Fibroblast of lung (primary cell): ENCODE measurements at places on chromosomes 2 and 18.

DNA sequence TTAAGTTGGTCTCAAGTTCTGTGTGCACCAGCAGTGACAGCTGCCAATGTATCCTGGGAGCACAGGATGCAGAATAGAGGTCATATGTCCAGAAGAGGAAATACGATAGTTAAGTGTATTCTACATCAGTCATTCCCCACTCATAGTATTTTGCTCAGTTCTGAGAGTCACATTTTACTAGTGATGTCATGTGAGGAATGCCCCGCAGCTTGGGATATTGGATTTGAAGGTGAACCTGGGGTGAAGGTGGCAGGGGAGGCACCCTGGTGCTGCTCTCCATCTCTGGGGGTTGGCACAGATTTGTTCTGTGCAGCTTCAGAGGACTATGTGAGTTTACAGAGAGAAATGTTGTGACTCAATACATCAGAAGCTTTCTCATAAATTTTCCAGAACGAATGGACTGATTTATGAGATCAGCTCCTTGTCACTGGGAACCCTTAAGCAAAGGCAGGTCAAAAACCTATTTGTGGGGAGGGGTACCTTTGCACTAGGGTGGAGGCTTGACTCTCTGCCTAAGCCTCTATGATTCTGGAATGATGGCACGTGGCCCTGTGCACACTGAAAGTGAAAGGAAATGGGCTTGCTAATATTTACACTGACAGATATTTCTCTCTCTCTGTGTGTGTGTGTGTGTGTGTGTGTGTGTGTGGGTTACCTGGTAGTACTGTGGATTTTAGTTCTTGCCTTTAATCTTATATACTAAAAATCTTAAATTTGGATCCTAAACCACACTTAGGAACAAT lies 95.9 kb downstream of the NEB start:
- DNase-seq, result peak; percentile 26

- peak; percentile 16 for DNase-seq
Observed at GRCh38 chr18:40096675-40097074, 1858.4 kb upstream of the PIK3C3 start.

- no peak for DNase-seq
Observed at GRCh38 chr2:237364655-237365054, 49.3 kb downstream of the COL6A3 start.

DNA sequence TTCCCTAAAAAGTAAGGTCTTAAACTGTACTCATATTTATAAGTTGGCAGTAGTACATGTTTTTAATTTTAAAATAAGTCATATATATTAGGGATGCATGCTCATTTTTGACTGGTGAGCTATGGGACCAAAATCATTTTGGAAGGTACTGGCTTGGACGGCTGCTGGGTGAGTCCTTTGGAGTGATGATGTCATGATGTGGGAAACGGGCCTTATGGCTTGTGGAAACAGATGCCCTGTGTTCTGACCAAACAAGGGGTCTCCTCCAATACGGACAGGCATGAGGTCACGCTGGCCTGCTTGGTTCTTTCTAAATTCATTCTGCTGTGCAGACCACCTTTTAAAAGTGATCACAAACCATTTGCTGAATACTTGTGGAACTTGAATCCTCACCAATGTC lies 109.2 kb upstream of the MGAT5 start:
- no peak for DNase-seq

GRCh38 chr2:78980152-78980465 lies 45.4 kb upstream of the REG3G start:
- DNase-seq, result no peak

- DNase-seq, result peak; percentile 48
Observed at GRCh38 chr2:205930209-205930608, 155.8 kb downstream of the INO80D start.

- DNase-seq, result no peak
Observed at GRCh38 chr2:169343202-169343601, 19.1 kb downstream of the LRP2 start.

GRCh38 chr2:149410701-149411484 lies 80.5 kb downstream of the LYPD6 start:
- DNase-seq, result peak; percentile 93

DNA sequence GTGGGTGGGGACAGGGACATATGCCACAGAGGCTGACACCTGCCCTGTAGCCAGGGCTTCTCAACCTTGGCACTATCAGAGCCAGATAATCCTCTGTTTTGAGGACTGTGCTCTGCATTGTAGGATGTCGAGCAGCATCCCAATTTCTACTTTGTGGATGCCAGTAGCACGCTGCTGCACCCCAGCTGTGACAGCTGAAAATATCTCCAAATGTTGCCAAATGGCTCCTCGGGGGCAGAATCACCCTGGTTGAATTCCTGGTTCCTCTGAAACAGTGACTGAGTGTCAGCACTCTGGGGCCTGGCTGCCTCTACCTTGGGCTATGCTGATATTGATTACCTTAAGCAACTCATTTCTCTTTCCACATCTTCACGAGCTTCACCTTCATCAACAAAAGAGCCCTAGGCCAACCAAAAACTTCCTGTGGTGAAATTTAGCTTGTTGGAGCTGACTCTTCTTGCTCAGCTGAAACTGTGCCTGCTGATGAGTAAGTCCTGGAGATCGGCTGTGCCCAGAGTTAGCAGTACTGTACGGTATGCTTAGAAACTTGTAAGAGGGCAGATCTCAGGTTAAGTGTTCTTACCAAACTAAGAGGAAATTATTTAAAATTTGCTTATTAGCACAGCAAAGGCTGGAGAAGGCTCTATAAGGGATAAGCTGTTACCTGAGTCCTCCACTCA lies 138.1 kb downstream of the SEPTIN10 start:
- peak; percentile 63 for DNase-seq
